NCI-H1048 (cell line): ENCODE measurements at places on chromosomes 5 and 9.

DNA sequence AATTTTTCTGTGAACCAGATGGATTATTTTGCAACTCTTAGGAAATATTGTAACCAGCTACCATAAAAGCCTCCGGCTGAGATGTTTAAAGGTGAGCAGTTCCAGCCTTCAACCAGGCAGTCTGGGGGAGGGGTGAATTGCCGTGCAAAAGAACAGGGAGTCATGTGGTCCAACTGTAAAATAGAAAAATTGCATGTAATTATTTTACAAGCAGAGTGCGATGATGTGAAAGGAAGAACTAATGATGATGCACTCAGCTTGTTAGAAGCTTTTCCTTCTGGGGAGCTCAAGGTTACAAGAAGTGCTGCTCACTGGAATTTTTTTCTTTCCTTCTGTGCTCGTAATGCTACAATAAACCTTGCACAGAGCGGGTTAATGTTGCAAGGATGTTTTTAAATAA is 188.7 kb upstream of the ITGA1 start:
- DNase-seq = no peak

DNA sequence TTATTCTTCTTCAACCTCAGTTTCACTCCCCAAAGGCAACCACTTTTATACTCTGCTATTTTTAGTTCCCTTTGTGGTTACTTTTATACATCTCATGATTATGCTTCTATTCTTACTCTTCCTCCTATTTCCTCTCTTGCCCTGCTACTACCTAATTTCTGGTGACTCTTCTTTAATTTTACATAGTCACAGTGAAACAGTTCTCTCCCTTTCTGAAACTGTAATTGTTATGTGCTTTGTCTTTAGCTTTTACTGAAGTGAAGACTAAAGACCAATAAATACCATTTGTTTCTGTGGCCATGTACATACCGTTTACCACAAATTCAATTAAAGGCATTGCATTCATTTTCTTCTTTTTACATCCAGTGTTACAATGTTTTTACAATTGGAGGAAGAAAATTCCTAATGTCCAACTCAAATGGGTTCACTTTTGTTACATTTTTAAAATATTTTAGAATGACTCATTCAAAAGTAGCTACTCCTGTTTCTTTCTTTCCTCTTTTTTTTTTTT is 410.6 kb downstream of the PSAT1 start:
- DNase-seq = no peak

GRCh38 chr5:138502121-138502520 is 36.8 kb downstream of the EGR1 start:
- no peak for DNase-seq

GRCh38 chr9:114427644-114428043 is 39.9 kb upstream of the AKNA start:
- no peak for DNase-seq

- no peak for DNase-seq
Measured at GRCh38 chr5:154521756-154522155, 43.7 kb upstream of the HAND1 start.

DNA sequence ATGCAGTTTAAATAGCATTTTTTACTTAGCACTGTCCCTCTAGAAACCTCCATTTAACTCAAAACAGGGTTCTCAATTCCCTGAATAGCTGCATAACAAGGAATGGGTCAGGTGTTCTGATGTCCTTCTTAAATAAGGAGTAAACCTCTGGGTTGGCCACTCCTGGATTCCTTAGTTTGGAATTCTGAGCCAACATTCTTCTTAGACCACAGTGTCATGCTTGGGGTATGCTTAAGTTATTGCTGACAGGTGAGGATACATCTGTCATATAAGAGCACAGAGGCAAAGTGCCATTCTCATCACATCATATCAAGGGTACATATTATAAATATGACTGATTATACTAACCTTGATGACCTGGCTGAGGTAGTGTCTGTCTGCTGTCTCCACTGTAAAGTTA is 179.9 kb upstream of the SEMA6A start:
- no peak for DNase-seq

DNA sequence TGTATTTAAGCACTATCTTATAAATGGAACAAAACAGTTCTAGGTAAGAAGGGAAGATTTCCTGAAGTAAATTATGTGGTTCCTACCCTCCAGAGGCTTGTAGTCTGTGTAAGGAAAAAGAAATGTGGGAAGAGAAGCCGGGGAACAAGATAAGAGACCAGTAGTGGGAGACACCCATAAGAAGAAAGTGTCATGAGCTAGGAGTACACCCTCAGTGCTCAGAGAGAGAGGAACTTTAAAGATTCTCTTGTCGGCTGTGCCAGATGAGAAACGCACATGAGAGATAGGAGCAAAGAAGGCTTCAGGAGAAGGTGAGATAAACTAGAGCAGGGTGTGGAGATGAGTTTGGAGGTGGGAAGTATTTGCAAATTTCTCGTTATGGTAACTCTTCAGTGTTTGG is 18.1 kb downstream of the SLC36A1 start:
- no peak for DNase-seq

GRCh38 chr5:105573575-105573974 is 2011.0 kb upstream of the NUDT12 start:
- no peak for DNase-seq

DNA sequence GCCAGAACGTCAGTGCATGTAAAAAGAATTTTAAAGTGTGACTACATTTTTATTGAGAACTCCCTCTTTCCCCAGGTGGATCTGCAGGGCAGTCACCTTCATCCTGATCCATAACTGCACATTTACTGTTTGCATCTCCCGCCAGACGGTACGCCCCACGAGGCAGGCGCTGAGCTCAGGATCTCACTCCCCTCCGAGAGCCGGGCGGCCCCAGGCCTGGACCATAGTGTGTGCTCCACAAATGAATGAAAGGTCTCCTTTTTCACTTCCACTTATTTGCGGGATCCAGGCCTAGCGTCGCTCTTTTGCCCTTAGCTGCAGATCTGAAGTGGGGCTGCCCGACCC is 378 bp downstream of the DROSHA start:
- no peak for DNase-seq

DNA sequence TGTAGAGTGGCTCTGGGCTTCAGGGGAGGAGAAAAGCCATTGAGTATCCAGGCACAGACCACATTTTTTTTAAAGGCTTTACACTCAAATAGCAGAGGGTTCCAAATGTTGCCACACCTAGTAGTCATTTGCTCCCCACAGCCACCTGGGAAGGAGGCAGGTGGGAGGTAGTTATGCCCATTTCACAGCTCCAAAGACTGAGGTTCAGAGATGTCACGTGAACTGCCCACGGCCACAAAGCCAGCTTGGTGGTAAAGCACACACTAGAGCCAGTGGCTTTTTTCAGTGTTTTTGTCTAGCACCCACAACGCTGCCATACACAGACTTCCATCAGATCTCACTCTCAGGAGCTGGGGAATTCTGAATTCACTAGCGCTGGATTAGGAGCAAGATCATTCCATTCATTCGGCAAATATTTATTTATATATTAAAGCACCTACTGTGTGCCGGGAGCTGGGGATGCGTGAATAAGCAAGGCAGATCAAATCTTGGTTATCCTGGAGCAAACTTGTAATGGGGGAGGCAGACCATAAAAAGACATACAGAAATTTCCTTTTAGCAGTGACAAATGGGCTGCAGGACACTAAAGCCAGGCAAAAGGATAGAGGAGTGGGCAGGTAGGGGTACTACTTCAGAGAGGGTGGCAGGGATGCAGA is 7.4 kb downstream of the WHRN start:
- no peak for DNase-seq

- DNase-seq = no peak
Measured at GRCh38 chr5:138937392-138938387, 62.6 kb upstream of the LRRTM2 start.

DNA sequence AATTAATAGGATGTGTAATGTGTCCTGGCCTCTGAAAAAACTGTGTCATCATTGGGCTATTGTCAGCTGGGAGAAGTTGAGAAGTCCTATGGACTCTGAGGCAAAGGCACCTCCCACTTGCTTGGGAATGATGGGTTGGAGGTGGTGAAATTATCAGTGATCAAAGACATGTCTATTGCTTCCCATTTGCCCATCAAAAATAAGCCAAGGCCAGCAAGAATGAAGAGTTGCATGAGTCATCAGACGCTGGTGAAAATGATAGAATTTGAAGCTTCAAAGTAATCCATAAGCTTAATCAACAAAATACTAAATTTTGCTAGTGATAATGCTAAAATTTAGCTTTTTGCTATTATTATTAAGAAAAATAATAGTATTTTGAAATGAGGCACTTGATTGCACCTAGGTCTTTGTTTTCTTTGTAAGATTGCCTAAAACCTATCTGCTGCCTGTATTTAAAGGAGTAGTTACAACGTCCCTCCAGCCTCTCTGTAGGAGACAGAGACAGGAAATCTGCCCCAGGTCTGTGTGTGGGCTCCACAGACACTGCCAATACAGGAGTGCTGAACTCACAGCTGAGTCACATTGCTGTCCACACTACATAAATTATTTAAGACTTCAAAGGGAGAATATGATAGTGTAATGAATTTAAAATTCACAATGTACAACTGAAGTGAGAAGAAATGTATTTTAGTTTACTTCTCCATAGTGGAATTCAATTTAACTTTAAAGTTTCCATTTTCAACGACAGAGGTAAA is 48.4 kb upstream of the APC start:
- no peak for DNase-seq

- DNase-seq = no peak
Measured at GRCh38 chr9:91195372-91196012, 166.2 kb downstream of the AUH start.

- no peak for DNase-seq
Measured at GRCh38 chr5:87069974-87070608, 197.6 kb upstream of the RASA1 start.

DNA sequence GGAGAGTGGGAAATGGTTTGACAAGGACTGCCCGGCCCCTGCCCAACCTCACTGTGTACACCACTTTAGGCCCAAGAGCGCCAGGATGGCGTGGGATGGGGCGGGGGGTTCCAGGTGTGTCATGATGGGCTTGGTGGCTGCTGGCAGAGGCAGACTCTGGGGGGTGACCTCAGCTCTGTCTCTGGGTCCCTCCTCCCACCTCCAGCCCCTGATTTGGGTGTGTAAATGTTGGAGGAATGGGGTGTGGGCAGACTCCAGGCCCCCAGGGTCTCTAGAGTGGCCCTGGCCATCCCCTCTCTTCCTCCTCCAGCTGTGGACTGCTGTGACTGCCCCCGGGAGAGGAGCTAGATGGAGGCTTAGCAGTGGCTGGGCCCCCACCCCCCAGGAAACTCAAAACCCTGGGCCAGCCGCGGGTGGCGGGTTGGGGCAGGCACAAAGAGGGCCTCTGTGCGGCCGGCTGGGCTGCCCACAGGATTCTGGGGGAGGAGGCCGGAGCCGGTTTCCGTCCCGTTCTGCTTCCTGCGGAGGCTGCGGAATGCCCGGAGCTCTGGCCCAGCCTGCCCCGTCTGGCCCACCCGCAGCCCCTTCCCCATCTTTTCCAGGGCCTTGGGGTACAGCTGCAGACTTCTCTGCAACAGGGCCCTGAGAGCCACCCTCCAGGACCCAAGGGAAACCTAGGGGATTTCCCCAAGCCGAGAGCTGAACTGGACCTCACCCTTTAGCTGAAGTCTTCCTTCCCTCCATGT is 23.1 kb downstream of the CXXC5 start:
- DNase-seq = no peak

GRCh38 chr5:89706731-89707130 is 702.8 kb downstream of the CETN3 start:
- DNase-seq = no peak

DNA sequence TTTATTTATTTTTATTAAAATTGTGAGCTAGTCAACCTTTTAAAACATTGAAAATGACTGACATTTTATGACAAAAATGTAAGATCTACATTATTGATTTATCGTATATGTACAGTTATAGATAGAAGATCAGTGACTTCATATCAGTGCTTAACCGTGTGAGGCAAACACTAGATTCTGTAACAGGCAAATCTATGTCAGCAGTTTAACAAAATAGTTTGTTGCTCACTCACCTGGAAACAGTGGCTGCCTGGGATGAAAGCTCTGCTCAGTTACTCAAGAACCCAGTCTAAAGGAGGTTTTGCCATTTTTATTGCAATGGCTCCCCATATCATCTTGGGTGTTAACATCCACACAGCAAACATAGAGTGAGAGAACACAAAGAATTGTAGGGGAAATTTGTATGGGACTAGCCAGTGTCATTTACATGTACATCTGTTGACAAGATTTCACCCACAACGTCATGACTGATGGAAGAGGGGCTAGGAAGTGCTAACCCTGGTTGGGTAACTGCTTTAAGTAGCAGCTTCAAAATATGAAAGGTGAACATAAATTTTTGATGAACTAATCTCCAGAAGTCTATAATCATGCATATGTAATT is 49.0 kb downstream of the SGCD start:
- no peak for DNase-seq

DNA sequence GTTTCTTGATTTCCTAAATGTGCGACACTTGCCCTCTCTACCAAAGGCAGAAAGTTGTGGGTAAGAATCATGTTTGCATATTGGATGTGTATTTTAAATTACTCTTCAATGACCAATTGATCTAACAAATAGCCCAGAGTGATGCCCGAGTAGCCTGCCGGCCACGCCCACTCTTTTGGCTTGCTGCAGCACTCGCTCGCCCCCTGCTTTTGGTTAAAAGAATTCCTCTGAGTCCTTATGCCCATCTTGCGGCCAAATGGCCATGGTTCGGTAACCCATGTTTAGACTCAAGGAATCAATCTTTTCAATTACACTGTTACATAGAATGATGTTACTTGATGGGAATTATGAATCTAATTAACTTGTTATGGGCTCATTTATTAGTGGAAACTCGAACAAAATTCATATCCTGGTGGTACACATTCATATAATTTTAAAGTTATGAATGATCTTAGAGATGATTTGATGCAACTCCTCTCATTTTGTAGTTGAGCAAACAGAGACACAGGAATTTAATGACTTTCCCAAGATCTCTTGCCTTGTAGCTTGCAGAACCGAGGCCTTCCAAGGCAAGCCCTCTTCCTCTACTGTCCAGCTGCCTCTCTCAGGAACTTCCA is 36.5 kb downstream of the PPIC start:
- DNase-seq = no peak

GRCh38 chr9:137589441-137590122 is 730 bp downstream of the ZMYND19 start:
- DNase-seq = no peak

DNA sequence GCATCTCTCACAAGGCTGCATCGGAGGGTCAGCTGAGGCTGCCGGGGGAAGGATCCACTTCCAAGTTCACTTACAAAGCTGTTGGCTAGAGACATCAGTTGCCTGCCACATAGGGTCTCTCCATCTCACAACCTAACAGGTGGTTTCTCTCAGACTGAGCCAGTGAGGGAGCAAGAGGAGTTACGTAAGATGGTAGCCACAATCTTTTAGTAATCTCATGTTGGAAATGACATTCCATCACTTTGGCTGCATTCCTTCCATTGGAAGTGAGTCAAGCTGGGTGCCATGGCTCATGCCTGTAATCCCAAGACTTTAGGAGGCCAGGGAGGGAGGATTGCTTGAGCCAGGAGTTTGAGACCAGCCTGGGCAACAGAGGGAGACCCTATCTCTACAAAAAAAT is 7.4 kb upstream of the GRK6 start:
- no peak for DNase-seq

DNA sequence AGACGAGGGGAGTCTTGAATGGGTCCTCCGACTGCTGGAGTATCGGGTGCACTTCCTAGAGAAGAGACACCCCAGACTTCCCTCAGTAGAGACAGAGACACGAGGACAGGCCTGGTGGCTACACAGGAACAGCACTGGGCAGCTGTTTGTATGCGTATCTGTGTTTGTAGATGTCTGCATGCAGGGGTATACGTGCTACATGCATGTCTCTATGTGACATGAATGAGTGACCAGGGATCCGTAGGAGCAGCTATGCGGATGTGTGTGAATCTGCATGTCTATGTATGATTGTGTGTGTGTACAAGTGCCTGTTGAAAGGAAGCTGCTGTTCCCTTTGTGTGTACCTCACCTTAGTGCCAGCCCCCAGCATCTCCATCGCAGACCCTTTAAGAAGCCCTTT is 31.2 kb downstream of the CNTFR start:
- no peak for DNase-seq
